ENCODE measurements at places on chromosomes 5 and 9. TPM values are rescaled to one million over a fixed set of nuclear protein-coding genes. Genes with fewer than 3 reads are reported as not detected.
A peak's percentile ranks its signal among the peaks of the same experiment; 100 is the strongest.

SLC6A18 gene
- total RNA-seq, result not detected

C9 gene
- total RNA-seq, result not detected

LRRC19 gene
- not detected for total RNA-seq

GRCh38 chr9:107809871-107810460, 320.4 kb upstream of the KLF4 start:
- H3K27me3 ChIP-seq, result no peaks in the 10 kb centered on the region
- H3K4me1 ChIP-seq, result no peaks in the 10 kb centered on the region
- no peak overlapping the region for H3K4me3 ChIP-seq

- no peak overlapping the region for H3K4me3 ChIP-seq
- peaks cover 6% of the 10 kb centered on the region for H3K4me1 ChIP-seq
- no peak for DNase-seq
- H3K27me3 ChIP-seq, result peaks cover 59% of the 10 kb centered on the region
- no peaks in the 10 kb centered on the region for H3K36me3 ChIP-seq
Observed at GRCh38 chr5:141042555-141042954, 8.6 kb upstream of the PCDHB1 start.

DNA sequence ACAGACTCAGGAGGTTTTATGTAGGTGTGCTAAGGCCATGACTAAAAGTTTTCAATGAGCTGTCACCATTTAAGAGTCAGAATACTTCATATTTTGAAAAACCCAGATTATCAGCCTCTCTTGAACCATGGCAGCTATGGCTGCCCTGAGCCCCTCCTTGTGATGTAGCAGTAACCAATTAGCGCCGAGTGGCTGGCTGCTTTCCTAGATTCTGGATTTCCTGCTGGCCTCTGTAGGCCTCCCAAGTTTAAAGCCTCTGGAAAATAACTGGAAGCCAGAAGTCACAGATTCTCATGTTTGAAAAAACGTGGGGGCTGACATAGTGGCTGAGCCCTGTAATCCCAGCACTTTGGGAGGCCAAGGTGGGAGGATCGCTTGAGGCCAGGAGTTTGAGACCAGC, 25.5 kb downstream of the DAB2IP start:
- no peaks in the 10 kb centered on the region for H3K4me1 ChIP-seq
- no peaks in the 10 kb centered on the region for H3K27me3 ChIP-seq
- H3K27ac ChIP-seq, result no peak overlapping the region

DNA sequence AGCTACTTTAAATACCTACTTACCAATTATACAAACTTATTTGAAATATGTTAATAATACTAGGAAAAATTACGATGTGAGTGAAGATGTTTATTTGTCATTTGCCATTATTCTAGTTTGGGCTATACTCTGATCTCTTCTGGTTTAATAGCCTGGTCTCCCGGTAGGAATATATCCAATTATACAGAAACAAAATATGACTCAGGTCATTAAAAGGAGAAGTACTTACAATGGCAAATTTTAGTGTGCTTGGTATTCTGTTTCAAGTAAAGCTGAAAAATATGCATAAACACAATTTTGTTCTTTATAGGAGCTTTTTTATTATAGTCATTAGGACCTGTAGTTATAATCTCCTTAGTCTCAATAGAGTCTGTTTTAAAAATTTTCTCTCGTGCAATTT, 176.8 kb downstream of the SLCO4C1 start:
- no peak for DNase-seq
- H3K4me1 ChIP-seq, result no peaks in the 10 kb centered on the region
- H3K4me3 ChIP-seq, result no peak overlapping the region
- no peak overlapping the region for H3K27ac ChIP-seq
- no peaks in the 10 kb centered on the region for H3K27me3 ChIP-seq

- H3K4me3 ChIP-seq, result no peak overlapping the region
- peaks cover 84% of the 10 kb centered on the region for H3K4me1 ChIP-seq
- H3K36me3 ChIP-seq, result peaks cover 4% of the 10 kb centered on the region
- no peaks in the 10 kb centered on the region for H3K27me3 ChIP-seq
- H3K27ac ChIP-seq, result peak overlapping the region; percentile 88
- DNase-seq, result no peak
Observed at GRCh38 chr9:79670269-79670961, 98.7 kb downstream of the TLE4 start.

- no peak overlapping the region for H3K4me3 ChIP-seq
- peaks cover 55% of the 10 kb centered on the region for H3K4me1 ChIP-seq
- no peak overlapping the region for H3K27ac ChIP-seq
- DNase-seq, result no peak
- H3K27me3 ChIP-seq, result no peaks in the 10 kb centered on the region
- no peaks in the 10 kb centered on the region for H3K36me3 ChIP-seq
Observed at GRCh38 chr5:150137997-150138396, 17.6 kb downstream of the PDGFRB start.

DNA sequence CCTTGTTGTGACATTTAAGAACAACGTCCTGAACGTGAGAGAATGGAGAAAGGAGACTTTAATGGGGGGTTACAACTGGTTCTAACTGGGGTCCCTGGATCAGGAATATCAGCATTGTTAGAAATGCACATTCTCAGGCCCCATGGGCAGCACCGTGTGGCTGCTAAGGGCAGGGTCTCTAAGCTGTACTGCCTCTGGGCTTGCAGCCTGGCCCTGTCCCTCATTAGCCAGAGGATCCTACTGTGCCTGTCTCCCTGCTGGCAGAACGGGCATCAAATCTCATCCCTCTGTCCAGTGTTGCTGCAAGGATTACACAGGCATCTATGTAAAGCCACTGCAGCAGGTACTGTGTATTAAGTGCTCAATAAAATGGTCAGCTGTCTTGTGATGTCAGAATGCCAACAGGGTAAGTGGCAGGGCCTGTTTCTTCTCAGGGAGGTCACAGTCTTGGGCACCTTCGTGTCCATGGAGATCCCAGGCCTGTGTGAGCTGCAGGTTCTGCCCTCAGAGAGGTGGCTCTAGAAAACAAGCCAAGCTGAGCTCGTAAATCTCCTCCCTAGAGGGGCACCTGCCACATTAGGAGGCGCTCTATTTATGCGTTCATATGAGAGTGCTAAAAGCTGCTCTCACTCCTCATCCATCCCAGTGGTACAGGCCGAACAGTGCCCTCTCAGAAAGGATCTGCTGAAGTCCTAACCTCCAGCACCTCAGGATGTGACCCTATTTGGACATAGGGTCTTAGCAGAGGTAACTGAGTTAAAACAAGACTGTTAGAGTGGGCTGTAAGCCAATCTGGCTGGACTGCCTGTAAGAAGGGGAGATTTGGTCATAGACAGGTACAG, 210.5 kb downstream of the GADD45G start:
- DNase-seq, result no peak
- H3K36me3 ChIP-seq, result no peaks in the 10 kb centered on the region
- H3K27ac ChIP-seq, result no peak overlapping the region
- H3K4me1 ChIP-seq, result no peaks in the 10 kb centered on the region

Data from neural progenitor cell (in vitro differentiated cells).